Stimulated activated memory B cell treated with anti-CD40 and anti-IgM and Interleukin-4, amounts not matched to agents 10 μg/mL and 1 μg/mL and 100 μg/mL, for 72 hours (primary cell): ENCODE measurements at places on chromosomes 12 and 14.

- no peak for ATAC-seq
Observed at GRCh38 chr12:113314121-113314529, 20.8 kb downstream of the SLC8B1 start.

- no peak for ATAC-seq
Observed at GRCh38 chr14:74543771-74544438, 50.3 kb downstream of the ISCA2 start.

GRCh38 chr12:96401076-96401871 is 1.0 kb upstream of the CDK17 start:
- peak; percentile 22 for ATAC-seq

DNA sequence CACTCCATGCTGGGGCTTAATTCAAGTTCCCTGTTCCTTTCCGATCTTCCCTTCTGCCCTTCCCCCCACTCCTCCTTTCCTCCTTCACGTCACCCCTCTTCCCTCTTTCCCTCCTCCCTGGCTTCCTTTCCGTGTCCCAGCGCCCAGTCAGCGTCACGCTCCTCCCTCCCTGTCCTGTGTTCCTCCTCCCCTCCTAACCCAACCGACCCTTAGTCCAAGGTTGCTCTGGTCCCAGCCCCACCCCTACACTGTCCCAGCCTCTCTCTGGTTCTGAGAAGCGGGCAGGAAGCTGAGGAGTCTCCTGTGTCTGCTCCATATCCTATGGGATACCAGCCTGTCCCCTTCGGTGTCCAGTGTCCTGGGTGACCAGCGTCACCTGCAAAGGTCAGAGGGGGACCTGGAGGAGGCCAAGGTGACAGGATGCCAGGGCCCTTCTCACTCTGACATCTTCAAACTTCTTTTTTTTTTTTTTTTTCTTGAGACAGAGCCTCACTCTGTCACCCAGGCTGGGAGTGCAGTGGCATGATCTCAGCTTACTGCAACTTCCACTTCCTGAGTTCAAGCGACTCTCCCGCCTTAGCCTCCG is 56.2 kb upstream of the TSPAN9 start:
- ATAC-seq: no peak

- no peak for ATAC-seq
Observed at GRCh38 chr14:91368776-91369416, 48.7 kb downstream of the CCDC88C start.

GRCh38 chr14:33794791-33795305 is 156.0 kb downstream of the EGLN3 start:
- ATAC-seq: no peak

DNA sequence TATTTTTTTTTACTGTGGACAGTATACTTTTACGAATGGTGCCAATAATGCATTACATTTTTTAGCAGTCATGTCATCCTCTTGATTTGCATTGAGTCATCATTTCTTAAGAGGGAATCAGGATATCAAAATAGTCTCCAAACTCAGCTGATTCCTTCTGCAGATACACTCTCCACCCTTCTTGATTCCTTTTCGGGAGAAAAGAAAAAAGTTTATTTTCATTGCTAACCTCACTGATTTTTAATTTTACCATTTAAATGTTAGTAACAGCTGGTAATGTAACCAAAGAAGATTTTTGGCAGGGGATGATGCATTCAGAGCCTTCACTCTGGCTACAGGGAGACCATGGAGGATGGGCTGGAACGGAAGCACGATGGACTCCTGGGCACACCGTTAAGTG is 47.5 kb downstream of the MRPL42 start:
- no peak for ATAC-seq

DNA sequence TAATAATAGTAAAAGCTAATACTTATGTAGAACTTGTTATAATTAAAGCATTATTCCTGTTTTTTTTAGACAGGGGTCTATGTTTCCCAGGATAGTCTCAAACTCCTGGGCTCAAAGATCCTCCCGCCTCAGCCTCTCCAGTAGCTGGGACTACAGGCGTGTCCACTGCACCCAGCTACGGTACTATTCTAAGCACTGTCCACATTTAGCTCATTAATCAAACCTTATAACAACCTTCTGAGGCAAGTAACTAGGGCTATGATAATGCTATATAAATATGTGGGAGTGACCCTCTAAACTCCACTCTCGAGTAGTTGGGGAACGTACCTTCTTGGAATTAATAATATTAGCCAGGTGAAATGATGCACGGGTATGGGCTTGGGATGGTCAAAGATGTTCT is 60.7 kb upstream of the NR2C1 start:
- no peak for ATAC-seq

DNA sequence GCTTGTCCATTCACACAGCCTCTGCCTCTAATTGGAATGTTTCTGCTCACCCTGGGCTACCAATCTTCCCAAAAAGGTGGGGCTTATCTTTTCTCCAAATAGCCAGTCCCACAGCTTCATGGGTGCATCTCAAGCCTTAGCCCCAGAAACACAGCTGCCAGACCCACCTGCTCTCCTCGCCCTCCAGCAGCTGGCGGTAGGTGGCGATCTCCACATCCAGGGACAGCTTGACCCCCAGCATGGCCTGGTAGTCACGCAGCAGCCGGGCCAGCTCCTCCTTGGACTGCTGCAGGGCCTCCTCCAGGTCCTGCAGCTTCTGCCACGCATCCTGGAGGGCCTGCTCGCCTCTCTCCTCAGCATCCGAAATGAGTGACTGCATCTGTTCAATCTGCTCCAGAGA is 11.1 kb downstream of the KRT77 start:
- ATAC-seq: no peak

DNA sequence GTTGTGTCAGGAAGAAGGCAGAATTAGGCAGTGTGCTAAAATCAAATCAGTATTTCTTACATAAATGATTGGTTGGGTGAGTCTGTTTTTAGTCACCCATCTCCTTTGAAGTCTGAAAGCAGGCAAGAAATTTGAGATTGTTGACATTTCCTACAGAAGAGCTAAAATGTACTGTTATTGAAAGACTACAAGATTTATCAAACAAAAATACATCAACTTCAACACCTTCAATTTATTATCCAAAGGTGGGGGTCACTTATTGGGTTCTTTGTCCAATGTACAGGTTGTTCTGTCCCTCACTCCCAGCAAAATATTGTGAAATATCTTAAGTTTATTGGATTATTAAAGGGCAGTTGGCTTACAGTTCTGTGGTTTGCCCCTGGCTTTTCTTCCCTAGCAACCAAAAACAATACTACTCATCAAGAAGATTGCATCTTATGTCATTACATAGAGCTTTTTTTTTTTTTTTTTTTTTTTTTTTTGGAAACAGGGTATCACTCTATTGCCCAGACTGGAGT is 20.6 kb upstream of the PKP2 start:
- ATAC-seq: no peak

- ATAC-seq: no peak
Observed at GRCh38 chr12:18206198-18206597, 55.1 kb upstream of the PIK3C2G start.

DNA sequence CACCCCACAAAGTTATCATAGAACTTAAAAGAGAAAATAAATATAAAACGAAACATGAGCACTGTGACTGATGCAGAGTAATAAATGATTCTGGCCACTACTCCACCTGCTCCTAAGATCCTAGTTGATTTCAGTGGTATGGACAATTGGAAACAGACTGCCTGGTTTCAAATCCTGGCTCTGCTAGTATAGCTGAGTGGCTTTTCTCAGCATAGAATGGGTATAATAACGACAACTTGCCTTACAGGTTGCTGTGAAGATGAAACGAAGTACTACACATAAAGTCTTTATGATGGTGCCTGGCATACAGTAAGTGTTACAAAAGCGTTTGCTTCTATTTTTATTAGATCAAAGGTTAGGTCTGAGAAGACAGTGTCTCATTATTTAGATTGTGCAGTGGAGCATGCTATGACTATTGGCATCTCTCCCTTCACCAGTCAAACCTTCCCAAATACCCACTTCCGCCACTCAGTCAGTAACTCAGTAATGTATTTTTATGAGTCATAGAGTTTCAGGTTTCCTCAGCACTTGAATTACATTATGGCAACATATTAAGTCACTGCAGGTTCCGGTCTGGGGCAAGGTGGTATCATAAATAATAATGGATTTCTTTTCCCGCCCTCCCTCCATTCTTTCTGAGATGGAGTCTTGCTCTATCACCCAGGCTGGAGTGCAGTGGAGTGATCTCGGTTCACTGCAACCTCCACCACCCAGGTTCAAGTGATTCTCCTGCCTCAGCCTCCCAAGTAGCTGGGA is 29.7 kb upstream of the NR2C1 start:
- ATAC-seq: peak; percentile 94

DNA sequence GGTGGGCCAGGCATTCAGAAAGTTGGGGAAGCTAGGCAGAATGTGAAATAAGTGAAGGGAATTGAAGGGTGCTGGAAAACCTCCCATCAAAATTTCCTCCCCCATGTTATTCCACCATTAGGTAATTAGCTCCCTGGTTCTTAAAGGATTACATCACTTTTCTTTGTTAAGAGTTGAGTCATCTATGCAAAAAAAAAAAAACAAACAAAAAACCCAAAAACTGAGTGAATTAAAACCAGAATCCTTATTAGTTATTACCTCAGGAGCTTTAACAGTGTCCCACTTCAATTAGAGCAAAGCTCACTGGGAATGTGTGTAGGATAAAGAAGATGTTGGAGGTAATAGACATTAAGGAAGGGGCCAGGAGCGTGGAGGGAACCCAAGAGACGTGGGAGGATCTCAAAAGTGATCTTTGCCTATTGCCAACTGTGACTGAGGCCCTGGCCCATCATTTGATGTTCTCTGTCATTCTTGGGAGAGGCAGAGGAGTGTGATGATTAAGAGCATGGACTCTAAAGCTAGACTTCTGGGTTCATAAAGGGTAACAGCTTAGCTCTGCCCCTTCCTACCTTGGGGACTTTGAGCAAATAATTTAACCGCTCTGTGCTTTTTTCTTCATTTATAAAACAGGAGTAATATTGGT is 364.7 kb downstream of the APAF1 start:
- ATAC-seq: no peak

- ATAC-seq: no peak
Observed at GRCh38 chr12:109540526-109541412, 32.5 kb downstream of the MMAB start.

DNA sequence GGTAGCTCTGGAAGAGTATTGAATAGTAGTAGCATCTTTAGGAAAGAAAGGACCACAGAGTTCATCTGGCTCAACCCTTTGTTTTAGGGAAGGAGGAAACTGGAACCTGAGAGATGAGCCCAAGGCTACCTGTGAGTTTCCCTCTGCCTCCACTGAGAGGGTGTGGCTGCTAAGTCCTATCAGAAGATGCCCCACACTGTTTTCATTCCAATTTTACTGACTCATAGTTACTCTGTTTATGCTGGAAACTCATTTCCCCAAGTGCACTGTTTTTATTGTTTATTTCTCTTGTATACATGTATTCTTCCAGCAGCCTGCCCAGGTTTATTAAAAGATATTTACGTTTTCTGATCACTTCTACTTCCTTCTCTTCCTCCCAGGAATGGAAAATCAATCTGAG is 127.4 kb upstream of the ARHGAP5 start:
- no peak for ATAC-seq

GRCh38 chr12:95384785-95385184 is 89.2 kb upstream of the METAP2 start:
- no peak for ATAC-seq

DNA sequence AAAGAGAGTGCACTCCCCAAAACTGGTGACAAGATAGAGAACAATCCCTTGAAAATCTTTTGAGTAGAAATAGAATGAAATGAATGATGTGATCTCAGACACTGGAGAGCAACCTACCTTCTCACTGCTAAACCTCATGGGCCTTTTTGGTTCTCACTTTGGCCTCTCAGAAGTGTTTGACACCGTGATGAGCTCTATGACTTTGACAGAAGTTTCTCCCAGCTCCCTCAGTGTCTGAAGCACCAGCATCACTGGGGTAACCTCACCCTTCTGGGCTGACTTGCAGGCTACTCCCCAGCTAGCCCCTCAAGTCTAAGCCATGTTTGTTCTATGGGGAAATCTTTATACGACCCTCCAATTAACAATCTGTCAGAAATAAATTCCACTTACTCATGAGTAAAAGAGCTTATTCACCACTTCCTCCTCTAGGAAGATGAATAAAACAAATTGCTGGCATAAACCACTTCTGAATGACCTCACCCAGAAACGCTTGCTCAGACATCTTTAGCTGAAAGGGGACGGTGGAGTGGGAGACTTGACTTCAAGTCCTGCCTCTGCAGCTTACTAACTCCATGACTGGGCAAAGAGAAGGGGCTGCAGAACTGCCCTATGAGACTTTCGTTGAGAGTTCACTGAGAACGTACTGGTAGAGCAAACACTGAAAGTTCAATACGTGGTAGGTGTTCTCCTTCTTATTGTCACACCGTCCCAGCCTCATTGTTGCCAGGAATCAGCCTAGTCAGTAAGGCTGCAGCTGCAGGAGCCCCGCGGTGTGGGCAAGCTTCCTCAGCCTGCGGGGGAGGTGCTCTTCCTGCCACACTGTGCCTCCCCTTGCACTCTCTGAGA is 46.5 kb downstream of the ST8SIA1 start:
- ATAC-seq: peak; percentile 58

DNA sequence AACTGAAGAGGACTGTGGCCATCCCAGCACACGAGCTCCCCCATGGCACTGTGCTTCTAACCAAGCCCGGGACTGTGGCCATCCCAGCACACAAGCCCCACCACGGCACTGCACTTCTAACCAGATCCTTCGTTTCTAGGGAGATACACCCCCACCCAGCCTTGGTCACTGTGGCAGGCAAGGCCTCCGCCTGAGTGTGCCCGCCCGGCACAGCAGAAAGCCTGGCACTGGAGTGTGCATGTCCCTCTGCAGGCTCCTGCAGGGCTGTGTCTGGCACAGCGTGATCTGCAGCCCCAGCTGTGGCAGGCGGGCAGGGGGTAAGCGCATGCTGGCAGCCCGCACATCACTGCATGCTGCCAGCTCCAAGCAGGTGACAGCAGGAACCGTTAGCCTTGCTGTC is 49.8 kb downstream of the CCDC85C start:
- ATAC-seq: no peak

GRCh38 chr12:120757226-120757742 is 31.7 kb downstream of the ACADS start:
- no peak for ATAC-seq

GRCh38 chr12:52879394-52880351 is 25.2 kb downstream of the KRT8 start:
- peak; percentile 84 for ATAC-seq

- ATAC-seq: no peak
Observed at GRCh38 chr12:54616933-54617680, 17.6 kb downstream of the LACRT start.

GRCh38 chr12:98799146-98799810 is 154.2 kb downstream of the APAF1 start:
- no peak for ATAC-seq

DNA sequence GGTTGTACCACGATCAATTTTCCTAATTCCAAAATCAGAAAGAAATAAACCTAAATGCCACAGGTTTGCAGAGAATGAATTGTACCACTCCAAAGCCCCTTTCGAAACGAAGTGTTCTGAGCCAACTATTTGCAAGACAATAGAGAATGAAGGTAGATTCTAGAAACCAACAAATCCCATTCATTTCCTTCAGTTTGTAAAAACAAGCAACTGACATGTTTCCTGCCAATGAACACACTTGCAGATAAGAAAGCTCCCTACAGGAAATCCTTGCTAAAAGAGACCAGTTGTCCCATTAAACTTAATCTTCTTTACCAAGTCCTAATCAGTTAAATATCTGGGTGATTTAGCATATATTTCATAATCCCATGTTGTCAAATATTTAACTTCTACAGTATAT is 198.4 kb upstream of the FOXN3 start:
- no peak for ATAC-seq

GRCh38 chr14:25110106-25110505 is 60.2 kb upstream of the STXBP6 start:
- ATAC-seq: no peak
